ENCODE measurements at places on chromosomes 16 and 17.

- DNase-seq = peak; percentile 75
Measured at GRCh38 chr16:51440131-51440889, 289.2 kb upstream of the SALL1 start.

DNA sequence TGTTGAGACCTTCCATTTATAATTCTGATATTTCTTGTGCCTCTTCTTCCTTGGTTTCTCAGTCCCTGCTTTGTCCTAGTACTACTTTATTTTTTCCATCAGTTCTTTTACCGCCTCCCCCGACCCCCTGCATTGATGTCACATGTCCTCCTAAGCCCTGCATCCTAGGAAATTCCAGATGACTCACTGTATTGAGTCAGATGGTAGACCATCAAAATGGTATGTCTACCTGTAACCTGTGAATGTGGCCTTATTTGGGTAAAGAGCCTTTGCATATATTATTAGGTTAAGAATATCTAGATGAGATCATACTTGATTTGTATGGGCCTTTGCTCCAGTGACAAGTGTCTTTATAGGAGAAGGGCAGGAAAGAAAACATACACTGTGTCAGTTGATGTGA, 515.3 kb upstream of the CA10 start:
- DNase-seq = no peak

DNA sequence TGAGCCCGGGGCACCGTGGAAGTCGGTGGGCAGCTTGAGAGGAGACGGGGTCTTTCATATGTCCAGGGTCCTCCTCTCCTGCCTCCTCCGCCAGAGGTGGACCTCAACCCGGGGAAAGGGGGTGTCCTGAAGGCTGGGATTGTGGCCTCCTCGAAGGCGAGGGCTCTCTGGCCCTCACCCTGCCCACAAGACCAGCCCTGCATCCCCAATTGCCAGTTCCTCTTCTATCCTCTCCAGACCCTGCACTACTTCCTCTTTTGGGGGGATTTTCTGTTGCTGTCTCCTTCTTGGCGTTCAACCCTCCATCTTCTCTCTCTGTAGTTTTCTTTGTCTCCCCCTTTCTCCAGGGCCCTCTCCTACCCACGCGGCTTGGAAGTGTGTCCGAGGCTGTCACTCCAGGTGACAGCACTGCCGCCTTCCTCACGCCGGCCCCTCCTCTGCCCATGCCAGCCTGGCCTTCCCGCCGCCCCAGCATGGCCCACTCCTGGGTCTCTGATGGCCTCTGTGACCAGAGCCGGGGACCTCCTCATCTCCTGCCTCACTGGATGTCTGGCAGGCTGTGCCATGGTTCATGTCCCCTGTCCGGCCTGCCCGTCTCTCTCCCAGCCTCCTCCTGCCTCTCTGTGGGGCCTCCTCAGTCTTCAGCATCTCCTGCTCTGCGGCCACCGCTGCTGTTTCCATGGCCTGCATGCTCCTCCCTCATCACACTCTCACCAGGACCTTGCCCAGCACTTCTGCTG, 2.4 kb upstream of the ITGAX start:
- DNase-seq = peak; percentile 63

- DNase-seq = no peak
Measured at GRCh38 chr16:57041182-57042156, 50.9 kb upstream of the CPNE2 start.

DNA sequence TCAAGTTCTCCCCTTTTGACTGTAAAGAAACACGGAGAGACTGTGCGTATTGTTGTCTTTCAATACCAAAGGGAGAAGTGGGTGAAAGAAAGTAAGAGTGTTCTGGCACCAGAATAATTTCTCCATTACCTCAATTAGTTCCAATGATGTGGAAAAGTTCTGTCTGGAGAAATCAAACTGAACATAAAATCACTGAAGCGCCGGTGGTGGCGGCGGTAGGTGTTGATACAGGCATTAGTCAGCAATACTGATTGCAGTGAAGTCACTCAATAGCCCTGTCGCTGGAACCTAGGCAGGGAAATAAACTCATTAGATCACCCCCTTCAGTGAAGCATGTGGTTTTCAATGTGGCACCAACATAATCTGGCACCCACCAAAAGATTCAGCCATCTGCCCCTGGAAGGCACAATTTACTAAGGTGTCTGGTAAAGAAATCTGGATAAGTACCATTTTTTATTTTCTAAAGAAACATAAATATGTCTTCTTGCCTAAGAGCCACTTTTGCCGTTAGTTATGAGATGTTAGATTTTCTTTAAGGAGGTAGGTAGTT, 274.2 kb upstream of the SOX9 start:
- peak; percentile 15 for DNase-seq

DNA sequence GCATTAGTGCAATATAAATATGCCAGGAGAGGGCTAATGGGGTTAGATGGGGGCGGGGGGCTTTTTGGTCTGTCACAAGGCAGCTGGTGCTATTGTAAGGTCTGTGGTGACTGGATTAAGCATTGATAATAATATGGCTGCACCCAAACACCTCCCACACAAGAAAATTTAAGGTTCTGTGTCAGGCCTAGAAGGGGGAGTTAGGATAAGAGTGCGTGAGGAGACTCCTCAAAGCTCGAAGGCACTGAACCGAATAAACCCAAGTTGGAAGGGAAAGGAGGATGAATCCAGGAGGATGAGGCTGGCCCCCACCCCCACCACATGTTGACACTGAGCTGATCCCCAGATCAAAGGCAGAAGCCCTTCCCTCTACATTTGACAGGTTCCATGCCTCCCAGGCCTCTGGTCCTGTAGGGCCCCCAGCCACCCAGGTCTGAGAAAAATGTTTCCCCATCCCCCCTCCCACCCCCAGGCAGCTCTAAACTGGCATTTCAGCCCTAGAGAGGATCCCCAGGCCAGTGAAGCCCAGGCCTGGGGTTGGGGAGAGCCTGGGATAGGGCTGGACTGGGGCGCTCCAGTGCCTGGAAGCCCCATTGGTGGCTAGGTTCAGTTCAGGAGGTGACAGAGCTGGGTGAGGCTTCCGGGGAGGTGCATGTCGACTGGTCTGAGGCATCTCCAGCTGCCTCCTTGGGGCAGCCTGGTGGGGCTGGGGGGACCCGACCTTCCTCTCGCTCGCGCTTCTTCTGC, 1.7 kb downstream of the HOXB1 start:
- no peak for DNase-seq

DNA sequence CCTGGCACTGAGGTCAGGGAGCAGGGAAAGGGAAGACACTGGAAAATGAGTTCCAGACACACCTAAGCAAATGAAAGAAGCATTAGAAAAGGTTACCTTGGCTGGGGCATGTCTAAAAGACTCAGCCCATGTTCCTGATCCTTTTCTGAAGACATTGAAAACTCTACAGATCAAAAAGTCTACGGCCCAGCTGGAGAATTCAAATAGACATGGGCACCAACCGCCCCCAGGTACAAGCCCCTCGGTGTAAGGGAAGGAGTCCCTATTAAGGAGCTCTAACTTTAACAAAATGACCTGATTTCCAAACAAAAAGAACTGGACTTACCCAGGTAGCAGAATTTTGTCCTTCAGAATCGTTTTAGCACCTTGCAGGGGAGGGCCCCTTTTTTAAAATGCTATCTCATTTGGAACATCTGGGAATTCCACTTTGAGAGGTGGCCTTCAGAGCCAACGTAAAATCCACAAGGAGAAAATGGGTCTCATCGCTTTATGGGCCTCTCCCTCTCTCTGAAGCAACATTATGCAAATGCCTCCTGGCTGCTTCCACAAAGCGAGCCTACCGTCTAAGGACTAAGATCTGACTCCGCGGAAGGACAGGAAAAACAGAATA, 43.6 kb upstream of the RBFOX3 start:
- no peak for DNase-seq

DNA sequence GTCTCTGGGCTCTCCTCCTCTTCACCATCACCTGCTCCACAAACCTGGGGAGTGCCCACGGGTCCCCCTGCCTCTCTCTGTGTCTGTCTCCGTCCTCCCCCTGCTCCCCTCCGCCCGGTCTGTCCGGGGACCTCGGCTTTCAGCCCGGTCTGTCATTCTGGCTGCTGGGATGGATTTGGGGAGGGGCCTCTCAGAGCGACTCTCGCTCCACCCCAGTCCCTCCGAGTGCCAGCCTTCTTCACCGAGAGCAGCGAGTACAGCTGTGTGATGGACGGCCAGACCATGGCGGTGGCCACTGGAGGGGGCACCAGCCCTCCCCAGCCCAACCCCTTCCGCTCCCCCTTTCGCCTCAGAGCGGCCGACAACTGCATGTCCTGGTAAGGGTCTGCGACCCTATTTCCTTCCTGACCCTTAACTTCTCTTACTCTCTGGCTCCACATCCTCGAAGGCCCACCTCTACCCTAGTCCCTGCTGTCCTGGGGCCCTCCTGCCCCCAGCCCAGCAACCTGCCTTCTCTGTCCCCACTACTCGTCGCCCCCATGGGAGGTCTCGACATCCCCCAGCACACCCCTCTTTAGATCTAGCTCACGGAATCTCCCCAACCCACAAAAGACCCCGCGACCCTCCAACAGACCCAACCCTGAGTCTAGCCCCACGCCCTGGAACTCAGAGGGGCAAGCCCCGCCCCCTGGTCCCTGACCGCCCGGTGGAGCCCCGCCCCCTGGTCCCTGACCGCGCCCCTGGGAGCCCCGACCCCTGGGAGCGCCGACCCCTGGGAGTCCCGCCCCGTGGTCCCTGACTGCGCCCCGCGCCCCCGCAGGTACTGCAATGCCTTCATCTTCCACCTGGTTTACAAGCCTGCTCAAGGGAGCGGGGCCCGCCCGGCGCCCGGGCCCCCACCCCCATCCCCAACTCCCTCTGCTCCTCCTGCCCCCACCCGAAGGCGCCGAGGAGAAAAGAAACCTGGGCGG, 5.6 kb upstream of the CXCL16 start:
- no peak for DNase-seq

GRCh38 chr16:68289621-68290329, 21.0 kb downstream of the SLC7A6OS start:
- no peak for DNase-seq

- DNase-seq = no peak
Measured at GRCh38 chr17:6530324-6530920, 25.9 kb downstream of the PITPNM3 start.

DNA sequence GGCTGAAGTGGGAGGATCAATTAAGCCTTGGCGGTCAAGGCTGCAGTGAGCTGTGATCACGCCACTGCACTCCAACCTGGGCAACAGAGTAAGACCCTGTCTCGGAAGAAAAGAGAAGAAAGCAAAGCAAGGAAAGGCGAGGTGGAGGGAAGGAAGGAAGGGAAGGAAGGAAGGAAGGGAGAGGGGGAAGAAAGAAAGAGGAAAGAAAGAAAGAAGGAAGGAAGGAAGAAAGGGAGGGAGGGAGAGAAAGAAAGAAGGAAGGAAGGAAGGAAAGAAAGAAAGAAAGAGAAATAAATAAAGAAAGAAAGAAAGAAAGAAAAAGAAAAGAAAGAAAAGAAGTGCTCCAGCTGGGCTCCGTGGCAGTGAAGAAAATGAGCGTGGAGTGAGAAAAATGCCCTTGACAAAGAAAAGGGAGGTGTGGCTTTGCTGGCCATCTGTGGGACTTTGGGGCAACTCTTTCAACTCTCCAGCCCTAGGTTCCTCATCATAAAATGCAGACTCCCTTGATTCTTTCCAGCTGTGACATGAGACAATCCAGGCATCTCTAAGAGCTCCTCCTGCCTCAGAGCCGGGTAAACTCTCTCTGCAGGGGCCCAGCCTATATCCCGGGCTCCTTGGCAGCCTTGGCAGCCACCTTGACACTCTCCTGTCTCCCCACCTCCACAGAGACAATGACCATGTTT, 2.4 kb downstream of the GSDMA start:
- DNase-seq = no peak

DNA sequence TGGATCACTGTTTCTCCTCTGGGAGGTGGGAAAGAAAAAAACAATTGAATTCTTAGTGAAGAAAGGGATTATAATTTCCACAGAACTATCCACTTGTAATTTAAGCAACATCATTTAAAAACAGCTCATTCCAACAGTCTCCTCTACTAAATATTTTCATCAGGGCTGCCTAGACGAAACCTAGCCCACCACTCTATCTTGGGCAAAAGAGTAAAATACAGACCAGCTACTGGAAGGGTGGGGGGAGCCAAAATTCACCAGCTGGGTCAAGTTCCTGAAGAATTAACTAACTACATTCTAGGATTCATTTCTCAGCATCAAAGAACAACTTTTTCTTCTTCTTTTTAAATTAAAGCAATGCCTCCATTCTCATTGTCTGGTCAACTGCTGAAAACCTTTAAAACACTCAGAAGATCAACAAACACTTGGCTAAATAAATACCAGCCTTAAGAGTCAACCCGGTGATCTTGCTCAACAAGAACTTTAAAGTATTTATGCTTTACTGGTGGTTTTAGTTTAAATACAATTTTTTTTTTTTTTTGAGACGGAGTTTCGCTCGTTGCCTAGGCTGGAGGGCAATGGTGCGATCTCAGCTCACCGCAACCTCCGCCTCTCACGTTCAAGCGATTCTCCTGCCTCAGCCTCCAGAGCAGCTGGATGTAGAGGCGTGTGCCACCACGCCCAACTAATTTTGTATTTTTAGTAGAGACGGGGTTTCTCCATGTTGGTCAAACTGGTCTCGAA, 25.2 kb downstream of the KANSL1 start:
- DNase-seq = no peak

- no peak for DNase-seq
Measured at GRCh38 chr16:65032387-65032786, 89.5 kb downstream of the CDH11 start.
